ENCODE measurements at places on chromosomes 1 and 21. TPM values are rescaled to one million over a fixed set of nuclear protein-coding genes. Genes with fewer than 3 reads are reported as not detected.

DNA sequence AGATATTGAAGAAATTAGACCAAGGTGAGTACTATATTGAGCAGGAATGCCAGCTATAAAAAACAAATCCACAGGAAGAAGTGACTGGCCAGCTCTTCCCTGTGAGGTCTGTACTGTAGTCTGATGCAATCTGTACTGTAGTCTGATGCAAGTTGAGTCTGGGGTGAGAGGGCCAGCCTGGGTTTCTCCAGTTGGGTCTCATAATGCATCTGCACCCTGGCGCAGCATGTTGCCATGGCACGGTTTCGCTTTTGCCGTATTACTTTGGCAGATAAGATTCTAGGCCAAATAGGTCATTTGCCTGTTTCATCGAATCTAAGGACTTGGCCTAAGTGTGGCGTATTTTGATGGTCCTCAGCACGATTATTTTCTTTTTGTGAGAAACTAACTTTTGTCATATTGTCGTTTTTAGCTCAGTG lies 24.4 kb upstream of the PGD start:
- H3K27ac ChIP-seq = no peak overlapping the region
- no peaks in the 10 kb centered on the region for H3K27me3 ChIP-seq
- no peaks in the 10 kb centered on the region for H3K4me1 ChIP-seq
- peaks cover 14% of the 10 kb centered on the region for H3K36me3 ChIP-seq

The TTC3 gene
- 169 TPM for total RNA-seq

GRCh38 chr1:209710847-209711246 lies 6.2 kb downstream of the HSD11B1 start:
- no peak overlapping the region for H3K27ac ChIP-seq
- H3K27me3 ChIP-seq = no peaks in the 10 kb centered on the region
- no peaks in the 10 kb centered on the region for H3K4me1 ChIP-seq

The GCSAML gene
- total RNA-seq = 0.75 TPM

DNA sequence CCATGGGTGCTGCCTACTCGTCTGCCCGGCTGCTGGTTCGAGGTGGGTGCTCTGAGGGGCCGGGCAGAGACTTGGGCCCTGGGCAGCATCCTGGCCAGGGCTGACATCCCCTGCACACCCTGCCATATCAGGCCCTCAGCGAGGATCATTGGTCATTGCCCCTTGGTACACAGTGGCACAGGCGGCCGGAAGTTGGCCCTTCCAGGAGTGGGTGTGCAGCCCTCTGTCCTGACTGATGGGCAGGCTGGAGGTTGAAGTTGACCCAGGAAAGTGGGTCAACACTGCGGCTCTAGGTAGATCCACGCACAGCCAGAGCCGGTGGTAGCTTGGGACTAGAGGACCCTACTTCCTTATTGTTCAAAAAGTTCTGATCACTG lies 72.9 kb downstream of the TRIM11 start:
- no peaks in the 10 kb centered on the region for H3K27me3 ChIP-seq
- peaks cover 6% of the 10 kb centered on the region for H3K36me3 ChIP-seq
- no peak overlapping the region for H3K4me3 ChIP-seq
- no peaks in the 10 kb centered on the region for H3K4me1 ChIP-seq
- no peak overlapping the region for H3K27ac ChIP-seq

The OR2T35 gene
- total RNA-seq = not detected
